HCEC 1CT (cell line): ENCODE measurements at places on chromosomes 12 and 14.

- DNase-seq = peak; percentile 6
Measured at GRCh38 chr12:96986883-96987523, 79.9 kb downstream of the NEDD1 start.

GRCh38 chr14:77825895-77826519 lies 26.1 kb downstream of the ADCK1 start:
- DNase-seq = no peak

- DNase-seq = no peak
Measured at GRCh38 chr14:36974985-36975384, 197.4 kb downstream of the SLC25A21 start.

DNA sequence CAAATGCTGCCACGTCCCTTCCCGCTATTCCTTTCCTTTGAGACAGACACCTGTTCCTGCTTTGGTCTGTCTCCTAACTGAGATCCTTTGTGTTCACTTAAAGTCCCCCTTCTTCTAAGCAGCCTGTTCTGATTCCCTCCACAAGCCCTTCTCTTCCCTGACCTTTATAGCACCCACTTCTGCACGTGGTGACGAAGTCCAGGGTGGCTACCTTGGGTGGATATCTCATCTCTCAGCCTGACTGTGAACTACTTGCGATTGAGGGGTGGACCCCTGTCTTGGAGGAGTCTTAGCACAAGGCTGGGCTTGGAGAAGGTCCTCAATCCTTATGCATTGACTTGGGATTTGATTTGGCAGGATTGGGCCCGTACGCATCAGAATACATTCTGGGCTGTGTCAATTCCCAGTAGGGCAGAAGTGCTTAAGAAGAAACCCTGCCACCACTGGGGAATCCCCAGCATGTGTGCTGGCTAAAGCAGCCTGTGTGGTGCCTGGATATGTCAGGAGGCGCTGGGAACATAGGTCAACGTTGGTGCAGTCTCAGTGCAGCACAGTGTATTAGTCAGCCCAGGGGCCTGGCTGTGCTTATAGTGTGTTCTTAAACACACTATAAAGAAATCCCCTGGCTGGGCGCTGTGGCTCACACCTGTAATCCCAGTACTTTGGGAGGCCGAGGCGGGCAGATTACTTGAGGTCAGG lies 23.6 kb downstream of the KRT80 start:
- no peak for DNase-seq

DNA sequence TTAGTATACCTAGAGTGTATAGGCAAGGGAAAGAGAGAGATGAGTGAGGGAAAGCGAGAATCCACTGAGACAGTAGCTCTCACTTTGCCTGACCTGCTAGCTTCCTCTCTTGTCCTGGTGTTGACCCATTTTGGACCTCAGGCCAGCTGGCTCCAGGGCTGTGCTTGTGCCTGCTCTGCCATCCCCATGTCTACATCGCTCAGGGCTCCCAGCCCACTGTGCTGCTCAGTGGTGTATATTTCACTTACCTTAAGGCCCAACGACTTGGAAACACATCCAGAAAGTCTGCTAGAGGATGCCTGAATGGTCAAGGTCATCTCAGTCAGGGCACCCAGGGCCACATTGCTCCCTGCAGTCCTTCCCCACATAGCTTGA lies 964 bp upstream of the SERPINA4 start:
- DNase-seq = no peak

DNA sequence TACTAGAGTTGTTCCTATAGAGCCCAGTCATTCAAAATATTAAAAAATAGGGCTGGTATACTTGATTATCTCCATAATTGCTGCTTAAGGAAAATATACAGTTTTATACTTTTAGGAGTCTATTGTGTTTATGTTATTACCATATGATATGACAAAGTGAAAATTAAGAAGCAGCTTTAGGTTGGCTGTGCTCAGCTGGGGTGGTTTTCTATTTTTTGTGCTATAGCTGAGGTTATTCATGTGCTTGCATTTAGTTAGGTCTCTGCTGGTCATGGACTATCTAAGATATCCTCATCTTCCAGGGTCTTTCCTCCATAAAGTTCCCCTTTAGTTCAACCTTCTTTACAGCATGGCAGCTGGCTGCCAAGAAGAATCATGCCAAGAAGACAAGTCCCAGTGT lies 13.6 kb upstream of the LMO3 start:
- DNase-seq = no peak

GRCh38 chr12:68139941-68140340 lies 19.6 kb downstream of the IFNG start:
- no peak for DNase-seq

- no peak for DNase-seq
Measured at GRCh38 chr14:94631536-94632304, 19.5 kb downstream of the SERPINA3 start.

- DNase-seq = no peak
Measured at GRCh38 chr12:76740501-76740900, 23.4 kb upstream of the ZDHHC17 start.

DNA sequence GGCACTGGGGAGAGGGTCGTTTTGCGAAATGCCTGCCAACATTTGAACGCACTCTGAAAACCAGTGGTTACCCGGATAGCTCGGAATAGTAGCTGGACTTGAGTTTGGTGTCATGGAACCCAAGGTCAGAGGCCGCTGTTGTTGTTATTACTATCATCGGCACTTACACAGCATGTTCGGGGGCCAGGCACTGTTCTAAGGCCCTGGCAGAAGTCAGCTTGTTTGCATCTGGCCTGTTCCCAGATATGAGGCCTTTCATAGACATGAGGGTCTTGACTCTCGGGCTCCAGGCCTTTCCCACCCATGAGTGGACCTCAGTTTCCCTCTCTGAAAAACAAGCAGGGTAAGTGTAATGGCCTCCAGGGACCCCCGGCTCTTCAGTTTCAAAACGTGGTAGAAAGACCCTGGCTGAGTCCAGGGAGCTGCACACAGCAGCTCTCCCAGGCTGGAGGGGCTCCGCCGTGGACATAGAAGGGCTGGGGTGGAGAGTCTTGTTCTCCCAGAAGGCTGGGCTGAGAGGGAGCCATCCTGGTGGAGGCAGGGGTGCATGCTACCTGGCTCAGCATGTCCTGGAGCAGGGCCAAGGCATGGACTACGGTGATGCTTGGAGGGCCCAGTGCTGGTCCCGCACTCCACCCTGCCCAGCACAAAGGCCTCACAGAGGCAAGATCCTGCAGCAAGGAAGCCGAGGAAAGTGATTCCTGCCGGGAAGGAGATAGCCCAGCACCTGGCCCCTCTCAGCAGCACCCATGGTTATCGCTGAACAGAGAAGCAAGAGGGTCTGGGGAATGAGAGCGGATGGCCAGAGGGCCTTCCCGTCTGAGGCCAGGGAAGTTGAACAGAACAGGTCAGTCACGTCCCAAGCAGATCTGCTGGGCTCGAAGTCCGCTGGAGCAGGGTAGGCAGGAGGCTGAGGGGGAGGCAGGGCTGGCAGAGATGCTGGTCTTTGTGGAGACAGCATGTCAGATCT lies 63.5 kb upstream of the C14orf180 start:
- no peak for DNase-seq

- no peak for DNase-seq
Measured at GRCh38 chr12:103317220-103317619, 178.5 kb downstream of the C12orf42 start.
